Stimulated activated CD8-positive, alpha-beta memory T cell treated with anti-CD3 and anti-CD28 coated beads, Interleukin-7, amount 100 ng/mL, for 24 hours (primary cell): ENCODE measurements at places on chromosomes 6 and 20.

- DNase-seq, result no peak
These were observed 2.7 kb downstream of the BMP2 start for GRCh38 chr20:6769903-6770785.

GRCh38 chr6:109454496-109455436 is 806 bp downstream of the MICAL1 start:
- no peak for DNase-seq

DNA sequence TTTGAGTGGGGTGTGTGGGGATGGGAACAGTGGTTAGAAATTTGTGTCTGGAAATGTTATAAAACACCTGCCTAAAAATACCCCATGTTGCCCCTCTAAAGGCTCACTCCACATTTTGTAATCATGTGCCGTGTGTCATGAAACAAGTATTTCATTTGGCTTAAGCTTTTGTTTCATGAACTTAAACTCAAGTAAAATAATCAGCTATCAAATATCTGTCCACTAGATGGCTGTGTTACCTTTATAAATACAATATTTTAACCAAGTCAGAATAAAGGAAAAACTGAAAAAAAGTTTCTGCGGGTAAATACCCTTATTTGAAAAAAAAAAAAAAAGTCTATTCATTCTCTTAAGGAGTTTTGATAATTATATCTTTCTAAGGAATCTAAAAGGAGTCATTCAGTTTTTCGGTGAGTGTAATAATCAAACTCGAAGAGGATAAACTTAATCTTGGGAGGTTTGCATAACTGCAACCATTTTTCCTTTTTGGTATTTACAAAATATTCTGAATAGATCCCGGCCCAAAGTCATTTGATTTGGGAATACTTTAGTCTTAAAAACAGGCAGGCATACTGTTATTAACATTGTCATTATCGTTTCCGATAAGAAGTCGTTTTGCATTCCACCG is 29.9 kb upstream of the MTRF1L start:
- DNase-seq, result no peak

GRCh38 chr6:31366693-31367470 is 9.9 kb upstream of the HLA-B start:
- DNase-seq, result peak; percentile 76

DNA sequence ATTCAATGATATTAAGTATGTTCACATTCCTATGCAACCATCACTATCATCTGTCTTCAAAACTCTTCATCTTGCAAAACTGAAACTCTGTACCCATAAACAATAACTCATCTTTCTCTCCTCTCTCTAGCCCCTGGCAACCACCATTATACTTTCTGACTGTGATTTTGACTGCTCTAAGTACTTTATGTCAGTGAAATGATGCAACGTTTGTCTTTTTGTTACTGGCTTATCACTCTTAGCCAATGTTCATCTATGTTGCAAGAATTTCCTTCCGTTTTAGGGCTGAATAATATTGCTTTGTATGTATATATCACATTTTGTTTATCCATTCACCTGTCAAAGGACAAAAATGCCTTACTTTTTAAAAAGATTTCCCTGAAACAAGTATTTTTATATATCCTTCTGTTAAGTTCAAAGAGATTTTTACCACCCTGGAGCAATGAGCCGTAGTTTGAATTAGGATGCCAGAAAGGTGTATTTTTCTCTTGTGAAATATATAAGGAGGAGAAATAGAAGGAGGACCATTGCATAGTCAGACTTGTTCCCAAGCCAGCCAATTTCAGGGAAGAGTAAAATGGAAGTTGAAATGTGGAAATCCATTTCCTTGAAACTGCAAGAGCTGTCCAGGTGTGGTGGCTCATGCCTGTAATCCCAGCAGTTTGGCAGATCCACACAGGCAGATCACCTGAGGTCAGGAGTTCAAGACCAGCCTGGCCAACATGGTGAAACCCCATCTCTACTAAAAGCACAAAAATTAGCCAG is 4.0 kb upstream of the CGAS start:
- no peak for DNase-seq

GRCh38 chr6:5159162-5159561 is 74.0 kb downstream of the PPP1R3G start:
- no peak for DNase-seq

DNA sequence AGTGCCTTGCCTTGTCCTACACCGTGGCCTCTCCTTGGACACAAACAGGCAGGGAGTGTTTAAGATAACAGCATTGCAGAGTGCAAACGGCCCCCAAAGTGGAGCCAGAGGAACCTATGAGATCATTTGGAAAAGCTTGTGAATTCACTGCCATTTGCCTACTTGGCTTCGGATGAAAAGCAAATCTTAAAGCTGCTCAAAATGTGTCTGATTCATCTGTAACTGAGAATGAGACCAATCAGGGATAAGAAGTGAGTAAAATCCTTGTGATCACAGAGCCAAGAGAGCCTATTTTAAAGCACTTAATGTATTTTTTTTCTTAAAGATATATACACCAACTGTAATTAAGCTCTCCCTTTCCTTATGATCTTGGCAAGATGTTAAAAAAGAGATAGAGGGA is 65.7 kb upstream of the BACH2 start:
- DNase-seq, result no peak

GRCh38 chr6:166929542-166930189 is 26.7 kb downstream of the RNASET2 start:
- DNase-seq, result no peak

DNA sequence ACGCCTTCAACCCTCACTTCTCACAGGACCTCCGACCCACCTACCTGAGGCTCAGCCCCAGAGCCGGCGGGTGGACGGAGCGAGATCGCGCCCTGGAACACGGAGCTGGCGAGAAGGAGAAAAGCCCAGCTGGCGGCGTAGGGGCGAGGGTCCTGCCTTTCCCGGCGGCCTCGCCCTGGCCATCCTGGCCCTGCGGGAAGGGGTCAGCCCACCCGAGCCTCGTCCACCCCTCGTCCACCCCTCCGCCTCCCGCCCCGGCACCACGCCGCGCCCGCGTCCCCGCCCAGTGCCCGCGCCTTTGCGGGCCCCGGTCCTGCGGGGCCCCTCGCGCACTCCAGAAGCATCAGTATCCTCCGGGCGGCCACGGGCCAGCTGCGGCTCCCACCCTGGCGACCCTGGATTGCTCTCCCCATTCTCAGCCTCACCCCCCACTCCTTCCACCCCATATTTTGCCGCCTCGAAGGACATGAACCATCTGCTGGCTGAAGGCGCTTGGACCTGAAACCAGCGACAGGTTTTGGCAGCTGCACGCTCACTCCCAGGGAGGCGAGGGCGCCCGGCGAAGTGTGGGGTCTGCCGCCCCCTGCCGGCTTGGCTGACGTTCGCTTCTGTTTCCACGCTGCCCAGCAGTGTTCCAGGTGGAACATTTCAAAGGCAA is 65.1 kb downstream of the PLG start:
- DNase-seq, result peak; percentile 16

- no peak for DNase-seq
These were observed 68.1 kb upstream of the TOP1 start for GRCh38 chr20:40960521-40960956.

- no peak for DNase-seq
These were observed 9.8 kb upstream of the NDUFAF4 start for GRCh38 chr6:96907498-96907897.

DNA sequence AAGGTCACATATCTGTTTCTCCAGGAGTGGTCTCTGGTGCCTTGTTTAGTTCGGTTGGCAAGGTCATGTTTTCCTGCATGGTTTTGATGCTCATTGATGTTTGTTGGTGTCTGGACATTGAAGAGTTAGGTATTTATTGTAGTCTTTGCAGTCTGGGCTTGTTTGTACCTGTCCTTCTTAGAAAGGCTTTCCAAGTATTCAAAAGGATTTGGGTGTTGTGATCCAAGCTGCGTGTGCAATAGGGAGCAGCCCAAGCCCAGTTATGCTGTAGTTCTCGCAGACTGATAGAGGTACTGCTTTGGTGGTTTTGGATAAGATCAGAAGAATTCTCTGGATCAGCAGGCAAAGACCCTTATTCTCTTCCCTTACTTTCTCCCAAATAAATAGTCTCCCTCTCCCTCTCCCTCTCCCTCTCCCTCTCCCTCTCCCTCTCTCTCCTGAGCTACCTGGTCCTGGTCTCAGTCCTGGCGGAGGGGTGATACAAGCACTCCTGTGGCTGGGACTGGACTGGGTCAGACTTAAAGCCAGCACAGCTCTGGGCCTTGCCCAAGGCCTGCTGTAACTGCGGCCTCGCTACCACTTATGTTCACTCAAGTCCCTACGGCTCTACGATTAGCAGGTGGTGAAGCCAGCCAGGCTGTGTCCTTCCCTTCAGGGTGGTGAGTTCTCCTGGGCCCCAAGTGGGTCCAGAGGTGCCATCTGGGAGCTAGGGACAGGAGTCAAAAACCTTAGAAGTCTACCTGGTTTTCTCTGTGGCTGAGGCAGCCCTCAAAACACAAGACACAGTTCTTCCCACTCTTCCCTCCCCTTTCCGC is 27.3 kb upstream of the GRM4 start:
- no peak for DNase-seq

- no peak for DNase-seq
These were observed 458.3 kb upstream of the MAP3K7 start for GRCh38 chr6:91045161-91045560.

DNA sequence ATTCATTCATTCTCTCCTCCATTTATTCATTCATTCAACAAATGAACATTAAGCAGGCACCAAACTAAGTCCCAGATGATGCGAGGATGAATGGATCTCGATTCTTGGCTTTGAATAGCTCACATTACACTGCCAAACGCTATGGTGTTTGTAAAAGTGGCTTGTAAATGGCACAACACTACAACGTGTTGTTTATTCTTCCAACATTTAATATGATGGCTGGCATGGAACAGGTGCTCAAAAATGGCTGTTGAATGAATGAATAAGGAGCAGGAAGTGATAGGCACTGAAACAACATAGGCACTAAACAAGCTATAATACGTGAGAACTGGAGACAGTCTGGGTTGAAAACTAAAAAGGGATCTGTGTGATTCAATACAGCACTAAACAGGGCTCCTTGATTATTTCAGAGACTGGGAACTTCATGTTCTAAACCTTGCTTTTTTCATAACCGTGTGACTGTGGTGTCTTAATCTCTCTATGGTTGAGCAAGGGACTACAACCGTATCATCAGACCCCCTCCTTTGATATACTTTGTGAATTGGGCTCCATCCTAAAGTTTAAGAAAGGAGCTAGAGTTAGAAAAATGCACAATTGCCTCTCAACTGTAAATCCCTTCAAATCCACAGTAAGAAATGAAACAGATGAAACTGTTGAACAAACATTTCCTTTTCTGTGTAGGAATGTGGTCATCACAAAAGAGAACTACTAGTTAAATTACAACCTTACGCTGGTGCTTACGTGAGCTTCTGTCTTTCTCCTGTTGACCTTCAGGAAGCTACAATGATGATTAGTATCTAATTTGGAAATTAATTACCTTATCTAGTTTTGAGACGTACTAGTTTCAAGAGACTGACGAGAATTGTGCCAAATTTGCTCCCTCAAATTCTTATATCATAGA is 16.9 kb upstream of the SLC16A10 start:
- no peak for DNase-seq

GRCh38 chr6:49787176-49787575 is at the start of gene PGK2:
TSS of gene PGK2 (minus strand) at chr6:49787285. CDS start at chr6:49787187, 98 bp downstream.
- no peak for DNase-seq

DNA sequence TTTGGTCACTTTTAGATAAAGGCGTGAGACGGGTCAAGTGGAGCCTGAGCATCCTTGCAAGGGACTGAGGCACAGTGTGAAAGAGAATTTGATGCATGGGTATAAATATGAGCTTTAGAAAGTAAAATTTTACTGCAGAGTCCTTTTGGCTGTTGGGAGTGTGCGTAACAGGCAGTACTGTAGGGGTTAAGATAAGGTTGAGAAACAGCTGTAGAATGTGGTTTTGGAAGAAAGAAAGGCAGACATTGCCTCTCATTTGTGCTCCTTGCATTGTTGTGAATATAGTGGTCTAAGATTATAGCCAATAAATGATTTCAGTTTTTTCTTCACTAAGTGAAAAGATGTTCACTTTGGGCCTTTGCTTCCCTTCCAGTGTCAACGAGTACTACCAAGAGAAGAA is 73.0 kb downstream of the RREB1 start:
- no peak for DNase-seq

DNA sequence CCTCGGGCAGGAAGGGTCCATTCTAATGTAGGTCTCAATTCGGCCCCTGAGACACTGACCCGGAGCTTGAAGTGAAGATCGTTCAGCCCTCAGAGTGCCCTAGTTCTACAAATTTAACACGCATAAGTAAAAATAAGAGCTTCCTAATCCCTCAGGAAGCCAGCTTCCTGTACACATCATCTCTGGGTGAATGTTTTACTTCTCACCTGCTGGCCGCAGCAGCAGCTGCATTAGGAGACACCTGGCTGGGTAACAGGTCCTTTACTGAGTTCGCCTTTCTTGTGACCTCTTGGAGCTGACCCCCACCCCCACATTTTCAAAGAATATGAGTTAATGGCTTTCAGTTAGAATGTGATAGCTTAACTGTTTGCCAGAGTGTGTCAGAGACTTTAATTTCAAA is 165.0 kb downstream of the SMOC2 start:
- no peak for DNase-seq

- DNase-seq, result no peak
These were observed 25.7 kb upstream of the AAR2 start for GRCh38 chr20:36210436-36211021.

GRCh38 chr20:57650266-57650665 is 30.0 kb upstream of the ZBP1 start:
- DNase-seq, result no peak

DNA sequence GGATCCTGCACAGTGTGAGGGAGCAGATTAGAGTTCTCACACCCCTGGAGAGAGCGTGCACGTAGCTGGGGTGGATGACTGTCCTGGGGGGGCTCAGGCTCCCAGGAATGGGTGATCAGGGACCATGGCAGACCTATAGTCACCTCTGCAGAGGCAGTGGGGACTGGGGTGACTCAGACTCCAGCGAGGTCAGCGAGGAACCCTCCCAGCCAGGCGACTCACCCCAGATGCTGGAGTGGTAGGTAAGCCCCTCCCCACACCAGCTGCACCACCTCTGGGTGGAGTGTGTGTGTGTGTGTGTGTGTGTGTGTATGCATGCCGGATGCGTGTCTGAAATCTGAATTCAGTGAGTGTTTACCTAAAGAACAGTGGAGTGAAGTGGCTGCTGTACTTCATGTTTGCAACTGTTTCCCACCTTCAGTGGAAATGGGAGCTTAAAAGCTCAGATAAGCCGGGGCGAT is 17.4 kb upstream of the GTSF1L start:
- DNase-seq, result no peak

- DNase-seq, result no peak
These were observed 156.9 kb downstream of the FOXC1 start for GRCh38 chr6:1766654-1767053.

- peak; percentile 94 for DNase-seq
These were observed 831 bp upstream of the BCL2L1 start for GRCh38 chr20:31723319-31724078.

- no peak for DNase-seq
These were observed 35.0 kb upstream of the SGK1 start for GRCh38 chr6:134352786-134353480.

- DNase-seq, result no peak
These were observed 36.4 kb upstream of the MARCKS start for GRCh38 chr6:113820761-113821160.
